ENCODE measurements at places on chromosomes 5 and 9. TPM values are rescaled to one million over a fixed set of nuclear protein-coding genes. Genes with fewer than 3 reads are reported as not detected.
A peak's percentile ranks its signal among the peaks of the same experiment; 100 is the strongest.

NR4A3 gene
- polyA plus RNA-seq, result 0.43 TPM

HAVCR1 gene
- 8.2 TPM for polyA plus RNA-seq

NME5 gene
- not detected for polyA plus RNA-seq

TMEM215 gene
- polyA plus RNA-seq, result not detected

PCDHGA9 gene
- not detected for polyA plus RNA-seq

NHP2 gene
- polyA plus RNA-seq, result 167 TPM

FOXD4 gene
- not detected for polyA plus RNA-seq

GARIN3 gene
- polyA plus RNA-seq, result not detected

RAB3C gene
- polyA plus RNA-seq, result not detected

NEURL1B gene
- not detected for polyA plus RNA-seq

CCDC69 gene
- 87.3 TPM for polyA plus RNA-seq

CDO1 gene
- not detected for polyA plus RNA-seq

DNA sequence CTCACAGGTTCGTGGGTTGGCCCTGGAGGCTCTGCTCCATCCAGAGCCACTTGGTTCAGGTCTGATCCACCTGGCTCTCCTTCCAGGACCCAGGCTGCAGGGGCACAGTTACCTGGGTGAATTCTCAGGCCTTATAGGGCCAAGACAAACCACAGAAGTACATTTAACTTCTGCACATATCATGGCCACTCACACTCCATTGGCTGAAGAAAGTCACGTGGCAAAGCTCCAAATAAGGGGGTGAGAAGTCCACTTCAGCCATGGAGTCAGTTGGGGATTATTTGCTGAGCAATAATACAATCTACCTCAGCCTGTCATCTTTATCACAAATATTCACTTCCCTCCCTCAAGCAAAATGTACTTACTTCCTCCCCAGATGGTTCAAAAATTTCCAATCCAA is 83.6 kb downstream of the MACROH2A1 start:
- no peaks in the 10 kb centered on the region for H3K27me3 ChIP-seq
- no peak overlapping the region for H3K4me3 ChIP-seq
- no peaks in the 10 kb centered on the region for H3K4me1 ChIP-seq
- DNase-seq, result no peak

DNA sequence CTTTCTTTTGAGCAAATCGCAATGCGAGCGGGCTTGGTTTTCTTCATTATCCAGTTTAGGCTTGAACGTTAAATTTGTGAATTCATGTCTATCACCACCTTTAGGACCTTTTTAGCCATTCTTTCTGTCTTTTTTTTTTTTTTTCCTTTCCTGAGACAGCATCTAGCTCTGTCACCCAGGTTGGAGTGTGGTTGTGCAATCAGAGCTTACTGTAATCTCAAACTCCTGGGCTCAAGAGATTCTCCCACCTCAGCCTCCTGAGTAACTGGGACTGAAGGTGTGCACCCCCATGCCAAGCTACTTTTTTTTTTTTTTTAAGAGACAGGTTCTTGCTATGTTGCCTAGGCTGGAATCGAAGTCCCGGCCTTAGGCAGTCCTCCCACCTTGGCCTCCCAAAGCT is 39.2 kb upstream of the LRRC14B start:
- H3K27me3 ChIP-seq, result no peaks in the 10 kb centered on the region
- no peaks in the 10 kb centered on the region for H3K4me1 ChIP-seq
- no peaks in the 10 kb centered on the region for H3K36me3 ChIP-seq

- H3K4me1 ChIP-seq, result peaks cover 42% of the 10 kb centered on the region
- no peak for DNase-seq
- no peak overlapping the region for H3K27ac ChIP-seq
- no peaks in the 10 kb centered on the region for H3K27me3 ChIP-seq
- no peak overlapping the region for H3K4me3 ChIP-seq
- H3K36me3 ChIP-seq, result peaks cover 5% of the 10 kb centered on the region
Observed at GRCh38 chr9:71904076-71904475, 6.9 kb downstream of the ABHD17B start.

GRCh38 chr9:34049630-34050384 is 1.1 kb upstream of the UBAP2 start:
- DNase-seq, result no peak
- H3K27me3 ChIP-seq, result no peaks in the 10 kb centered on the region
- H3K27ac ChIP-seq, result peak overlapping the region; percentile 91
- H3K36me3 ChIP-seq, result no peaks in the 10 kb centered on the region
- peak overlapping the region; percentile 94 for H3K4me3 ChIP-seq

- H3K27ac ChIP-seq, result no peak overlapping the region
- no peak for DNase-seq
- H3K36me3 ChIP-seq, result no peaks in the 10 kb centered on the region
- no peaks in the 10 kb centered on the region for H3K27me3 ChIP-seq
Observed at GRCh38 chr5:170142196-170142595, 36.5 kb downstream of the FOXI1 start.

DNA sequence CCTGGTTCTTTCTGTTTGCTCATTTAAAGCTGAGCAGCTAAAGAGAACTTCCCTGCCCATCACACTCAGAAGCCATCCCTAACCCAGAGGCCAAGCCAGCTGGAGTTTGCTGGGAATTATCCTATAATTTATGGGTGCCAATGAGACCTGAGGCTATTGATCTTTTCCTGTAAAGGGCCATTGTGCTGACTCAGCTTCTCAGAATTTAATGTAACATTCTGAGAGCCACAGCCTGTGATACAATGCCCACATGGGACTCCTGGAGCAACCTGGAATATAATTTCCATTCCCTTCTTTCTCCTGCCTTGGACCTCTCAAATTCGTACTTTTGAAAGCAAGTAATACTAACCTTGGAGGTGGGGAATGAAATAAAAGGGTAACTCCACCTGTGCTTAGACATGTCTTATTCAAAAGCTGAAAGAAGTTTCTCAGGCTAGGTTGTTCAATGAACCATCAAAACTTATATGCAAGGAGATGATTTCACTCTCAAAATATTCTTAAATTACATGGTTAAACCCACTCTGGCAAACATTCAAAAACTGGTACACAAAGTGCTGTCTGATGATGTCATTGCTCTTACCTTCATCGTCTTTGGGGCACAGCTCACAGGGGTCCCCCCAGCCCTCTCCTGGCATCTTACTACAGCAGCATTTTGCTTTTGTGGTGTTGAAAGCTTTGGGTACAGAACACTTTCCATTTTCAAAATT is 206.7 kb downstream of the SLC12A2 start:
- no peak for DNase-seq
- H3K27me3 ChIP-seq, result no peaks in the 10 kb centered on the region
- no peak overlapping the region for H3K4me3 ChIP-seq
- no peak overlapping the region for H3K27ac ChIP-seq
- no peaks in the 10 kb centered on the region for H3K36me3 ChIP-seq
- no peaks in the 10 kb centered on the region for H3K4me1 ChIP-seq

- H3K4me3 ChIP-seq, result no peak overlapping the region
- no peaks in the 10 kb centered on the region for H3K27me3 ChIP-seq
- no peaks in the 10 kb centered on the region for H3K4me1 ChIP-seq
Observed at GRCh38 chr5:67695369-67695768, 498.8 kb upstream of the CD180 start.

GRCh38 chr5:108271127-108271526 is 110.8 kb downstream of the FBXL17 start:
- no peak overlapping the region for H3K27ac ChIP-seq
- H3K4me3 ChIP-seq, result no peak overlapping the region
- H3K27me3 ChIP-seq, result no peaks in the 10 kb centered on the region
- DNase-seq, result no peak
- H3K36me3 ChIP-seq, result no peaks in the 10 kb centered on the region
- no peaks in the 10 kb centered on the region for H3K4me1 ChIP-seq

DNA sequence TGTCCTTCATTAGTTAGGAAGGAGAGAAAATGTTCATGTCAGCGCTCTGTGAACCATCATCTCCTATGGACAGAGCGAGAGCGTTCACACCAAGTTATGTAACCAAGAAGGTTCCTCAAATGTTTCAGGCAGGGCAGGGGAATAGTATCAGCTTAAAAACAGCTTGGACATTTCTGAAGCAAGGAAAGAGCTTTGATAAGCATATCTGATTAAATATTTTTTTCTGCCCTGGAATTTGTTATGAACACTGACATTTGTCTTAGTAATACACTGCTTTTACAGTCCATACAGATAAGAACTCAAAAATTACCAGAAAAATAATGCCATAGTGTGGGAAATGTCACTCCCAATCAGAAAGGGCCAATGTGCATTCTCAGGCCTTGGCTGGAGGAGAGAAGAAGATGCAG is 66.3 kb upstream of the LIFR start:
- DNase-seq, result no peak
- H3K36me3 ChIP-seq, result no peaks in the 10 kb centered on the region
- H3K4me1 ChIP-seq, result no peaks in the 10 kb centered on the region

GRCh38 chr5:111635151-111635902 is 121.7 kb downstream of the NREP start:
- H3K36me3 ChIP-seq, result no peaks in the 10 kb centered on the region
- no peak overlapping the region for H3K27ac ChIP-seq
- no peaks in the 10 kb centered on the region for H3K27me3 ChIP-seq
- no peak for DNase-seq
- no peak overlapping the region for H3K4me3 ChIP-seq

DNA sequence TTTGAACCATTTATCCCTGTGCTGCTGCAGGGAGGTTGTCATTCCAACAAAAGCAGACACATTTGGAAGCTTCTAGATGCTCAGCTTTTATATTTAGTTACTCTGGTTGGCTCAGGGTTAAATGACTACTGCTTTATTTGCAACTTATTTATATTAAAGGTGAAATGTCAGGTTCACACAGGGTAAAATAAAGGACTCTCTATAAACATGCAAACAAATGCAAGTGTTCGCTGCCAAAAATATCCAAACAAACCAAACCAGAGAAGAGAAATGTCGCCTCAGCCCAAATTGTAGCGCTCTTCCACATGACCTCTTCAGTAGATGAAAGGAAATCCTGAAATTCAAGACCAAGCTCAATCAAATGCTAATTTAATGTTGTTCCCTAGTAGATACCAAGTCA is 57.0 kb upstream of the LIFR start:
- no peaks in the 10 kb centered on the region for H3K4me1 ChIP-seq
- H3K36me3 ChIP-seq, result no peaks in the 10 kb centered on the region
- no peak overlapping the region for H3K27ac ChIP-seq
- H3K4me3 ChIP-seq, result no peak overlapping the region
- no peaks in the 10 kb centered on the region for H3K27me3 ChIP-seq
- DNase-seq, result no peak

DNA sequence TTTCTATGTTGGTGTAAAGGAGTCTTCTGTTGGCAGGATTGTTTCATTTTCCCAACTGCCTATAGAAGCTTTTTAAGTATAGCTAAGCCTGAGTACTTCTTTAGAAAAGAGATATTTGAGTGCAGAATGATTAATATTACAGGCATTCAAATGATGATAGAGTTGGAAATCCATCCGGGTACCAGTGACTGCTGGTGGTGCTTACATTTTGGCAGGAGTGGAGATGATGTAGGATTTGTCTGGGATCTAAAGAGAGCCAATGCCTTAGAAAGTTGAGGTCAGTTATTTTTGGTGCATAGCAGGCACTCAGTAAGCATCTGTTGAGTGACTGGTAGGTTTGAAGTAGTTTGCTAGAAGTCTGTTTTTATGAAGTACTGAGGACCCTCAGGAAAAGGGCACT is 433.5 kb downstream of the DMAC1 start:
- no peaks in the 10 kb centered on the region for H3K27me3 ChIP-seq
- DNase-seq, result no peak
- no peaks in the 10 kb centered on the region for H3K4me1 ChIP-seq
- no peak overlapping the region for H3K4me3 ChIP-seq
- H3K36me3 ChIP-seq, result no peaks in the 10 kb centered on the region

GRCh38 chr5:120326651-120327050 is 137.4 kb upstream of the PRR16 start:
- H3K36me3 ChIP-seq, result no peaks in the 10 kb centered on the region
- no peak for DNase-seq
- no peaks in the 10 kb centered on the region for H3K27me3 ChIP-seq
- no peaks in the 10 kb centered on the region for H3K4me1 ChIP-seq

DNA sequence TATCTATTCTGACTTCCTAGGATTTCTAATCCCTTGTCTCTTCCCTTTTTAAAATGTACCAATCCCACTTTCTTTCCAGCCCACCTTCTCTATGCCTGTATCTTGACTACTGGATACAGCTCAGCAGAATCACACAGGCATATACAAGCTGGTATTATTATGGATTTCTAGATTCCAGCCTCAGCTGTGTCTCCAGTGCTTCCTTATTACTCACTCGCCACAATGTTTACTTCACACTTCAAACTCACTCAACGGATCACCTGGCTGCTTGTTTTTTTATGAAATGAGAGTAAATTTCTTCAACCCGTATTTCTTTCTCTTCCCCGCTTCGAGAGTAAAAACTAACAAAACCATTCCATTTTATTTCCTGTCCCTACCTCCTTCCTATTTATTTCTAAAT is 38.8 kb downstream of the CWC27 start:
- H3K27ac ChIP-seq, result no peak overlapping the region
- no peaks in the 10 kb centered on the region for H3K4me1 ChIP-seq
- H3K27me3 ChIP-seq, result no peaks in the 10 kb centered on the region

GRCh38 chr5:150190987-150191386 is 1.1 kb downstream of the SLC6A7 start:
- no peaks in the 10 kb centered on the region for H3K4me1 ChIP-seq
- H3K4me3 ChIP-seq, result no peak overlapping the region
- H3K27me3 ChIP-seq, result peaks cover 3% of the 10 kb centered on the region
- no peak overlapping the region for H3K27ac ChIP-seq

GRCh38 chr5:148880696-148881095 is 54.3 kb downstream of the ADRB2 start:
- H3K36me3 ChIP-seq, result no peaks in the 10 kb centered on the region
- H3K4me1 ChIP-seq, result no peaks in the 10 kb centered on the region
- no peak overlapping the region for H3K4me3 ChIP-seq
- no peaks in the 10 kb centered on the region for H3K27me3 ChIP-seq

- no peaks in the 10 kb centered on the region for H3K4me1 ChIP-seq
- no peak for DNase-seq
Observed at GRCh38 chr5:163623986-163624385, 118.6 kb downstream of the MAT2B start.

GRCh38 chr9:119003882-119004617 is 365.2 kb downstream of the BRINP1 start:
- no peak overlapping the region for H3K27ac ChIP-seq
- H3K36me3 ChIP-seq, result no peaks in the 10 kb centered on the region

DNA sequence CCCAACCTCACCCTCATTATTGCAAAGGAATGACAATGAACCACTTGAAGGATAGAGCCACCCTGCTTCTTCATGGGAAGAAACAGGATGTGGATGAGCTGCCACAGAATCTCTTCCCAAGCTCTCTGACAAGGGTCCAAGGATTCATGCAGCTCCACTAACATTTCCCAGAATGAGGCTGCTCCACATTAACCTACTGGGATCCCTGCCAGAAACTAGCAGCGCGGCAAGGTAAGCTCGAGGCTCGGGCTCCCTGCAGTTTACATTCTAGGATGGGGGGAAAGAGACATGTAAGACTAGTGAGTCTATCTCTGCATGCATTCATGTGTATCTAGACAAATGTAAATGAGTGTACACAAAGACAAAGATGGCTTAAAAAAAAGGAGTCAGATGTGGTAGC is 12.1 kb downstream of the DCAF12 start:
- H3K4me1 ChIP-seq, result no peaks in the 10 kb centered on the region
- H3K27ac ChIP-seq, result no peak overlapping the region
- DNase-seq, result no peak
- H3K4me3 ChIP-seq, result no peak overlapping the region
- no peaks in the 10 kb centered on the region for H3K27me3 ChIP-seq
- H3K36me3 ChIP-seq, result peaks cover 44% of the 10 kb centered on the region

- no peaks in the 10 kb centered on the region for H3K36me3 ChIP-seq
- H3K4me3 ChIP-seq, result no peak overlapping the region
- no peaks in the 10 kb centered on the region for H3K4me1 ChIP-seq
Observed at GRCh38 chr5:167752936-167753335, 538.5 kb upstream of the WWC1 start.

GRCh38 chr9:93665637-93666438 is 89.5 kb downstream of the PHF2 start:
- no peaks in the 10 kb centered on the region for H3K4me1 ChIP-seq
- peaks cover 22% of the 10 kb centered on the region for H3K36me3 ChIP-seq
- H3K27me3 ChIP-seq, result no peaks in the 10 kb centered on the region
- H3K27ac ChIP-seq, result no peak overlapping the region
- no peak for DNase-seq

GRCh38 chr5:142548739-142549275 is 137.1 kb downstream of the FGF1 start:
- H3K27me3 ChIP-seq, result peaks cover 23% of the 10 kb centered on the region
- DNase-seq, result no peak
- H3K36me3 ChIP-seq, result no peaks in the 10 kb centered on the region

All from CD4-positive, CD25-positive, alpha-beta regulatory T cell (primary cell).